ENCODE measurements at places on chromosomes 3 and 15. TPM values are rescaled to one million over a fixed set of nuclear protein-coding genes. Genes with fewer than 3 reads are reported as not detected.

DNA sequence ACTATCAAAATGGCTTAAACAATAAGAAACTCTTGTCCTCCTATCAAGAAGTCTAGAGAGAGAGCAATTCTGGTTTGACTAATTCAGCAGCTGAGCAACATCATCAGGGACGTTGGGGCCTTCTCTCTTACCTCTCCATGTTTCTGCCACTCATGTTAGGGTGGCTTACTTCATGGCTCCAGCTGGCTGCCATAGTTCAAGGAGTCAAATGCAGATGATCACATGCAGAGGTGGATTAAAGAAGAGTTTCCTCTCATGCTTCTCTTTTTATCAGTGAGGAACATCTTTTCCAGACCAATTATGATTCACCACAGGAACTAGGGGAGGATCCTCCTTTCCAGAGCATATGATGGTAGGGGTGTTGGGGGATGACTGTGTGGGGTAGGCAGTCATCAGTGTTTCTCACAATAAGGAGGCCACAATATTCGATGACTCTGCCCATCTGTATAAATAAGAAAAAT, 45.5 kb downstream of the NEK11 start:
- DNase-seq: no peak

- no peak for DNase-seq
Measured at GRCh38 chr3:170052398-170052797, 14.6 kb downstream of the GPR160 start.

DNA sequence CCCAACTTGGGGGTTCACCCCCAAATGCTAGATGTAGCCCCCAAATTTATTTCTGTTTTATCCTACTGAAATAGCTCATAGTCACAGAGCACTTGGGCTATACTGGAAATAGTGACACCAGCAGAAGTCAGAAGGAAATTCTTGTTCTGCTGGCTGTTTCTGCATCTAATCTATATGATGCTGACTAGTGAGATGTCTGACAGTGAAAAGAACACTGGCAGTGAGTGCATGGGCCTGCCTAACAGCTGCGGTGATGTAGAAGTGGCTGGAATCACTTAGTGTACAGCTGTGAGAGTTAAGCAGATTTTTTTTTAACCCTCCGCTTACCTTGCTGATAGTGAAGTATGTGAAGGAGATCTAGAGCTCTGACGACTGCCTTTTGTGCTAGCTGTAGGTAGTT, 14.0 kb downstream of the TTC14 start:
- DNase-seq: no peak

GRCh38 chr15:23424111-23424904, 22.7 kb downstream of the GOLGA6L2 start:
- DNase-seq: no peak

GRCh38 chr15:57445872-57446271, 69.6 kb downstream of the CGNL1 start:
- no peak for DNase-seq

The GHRL gene
- total RNA-seq: 0.85 TPM

GRCh38 chr15:89409184-89410038, 74.8 kb upstream of the POLG start:
- DNase-seq: no peak

The CYB561D2 gene
- 19.4 TPM for total RNA-seq

GRCh38 chr15:55434989-55435825, 26.9 kb downstream of the PIERCE2 start:
- DNase-seq: peak; percentile 34

DNA sequence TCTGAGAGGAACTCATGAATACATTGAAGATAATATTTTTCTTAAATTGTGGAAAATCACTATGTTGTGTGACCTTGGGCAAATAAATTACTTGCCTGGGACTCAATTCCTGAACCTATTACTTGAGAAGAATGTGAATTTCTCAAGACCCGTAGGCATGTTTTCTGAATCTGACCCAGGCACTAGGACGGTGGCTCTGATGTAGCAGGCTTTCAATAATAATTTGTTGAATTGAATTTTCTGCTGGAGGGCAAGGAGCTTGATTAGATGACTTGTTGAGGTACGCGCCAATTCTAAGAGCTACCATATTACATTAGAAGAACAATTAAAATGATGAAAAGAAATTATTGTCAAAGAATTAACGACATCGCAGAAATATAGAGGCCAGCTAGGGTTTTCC, 150.2 kb upstream of the LRRC3B start:
- no peak for DNase-seq

The ZNF774 gene
- total RNA-seq: 10.4 TPM

DNA sequence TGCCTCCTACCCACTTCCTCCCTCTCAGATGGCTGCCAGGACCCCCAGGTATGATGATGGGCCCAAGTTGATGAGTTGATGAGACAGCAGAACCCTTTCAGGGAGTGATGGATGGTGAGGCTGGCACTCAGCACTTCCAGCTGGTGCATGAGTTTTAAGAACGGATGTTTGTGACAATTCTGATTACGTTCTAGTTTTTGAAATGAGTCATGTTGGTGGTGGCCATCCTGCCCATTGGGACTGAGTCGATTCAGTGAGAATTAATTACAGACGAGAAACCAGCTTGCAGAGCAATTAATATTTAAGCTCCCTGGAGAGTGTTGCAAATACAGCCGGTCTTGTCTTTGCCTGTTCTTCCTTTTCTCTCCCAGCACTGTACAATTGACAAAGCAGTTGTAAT, 56.9 kb upstream of the NR2C2 start:
- no peak for DNase-seq

DNA sequence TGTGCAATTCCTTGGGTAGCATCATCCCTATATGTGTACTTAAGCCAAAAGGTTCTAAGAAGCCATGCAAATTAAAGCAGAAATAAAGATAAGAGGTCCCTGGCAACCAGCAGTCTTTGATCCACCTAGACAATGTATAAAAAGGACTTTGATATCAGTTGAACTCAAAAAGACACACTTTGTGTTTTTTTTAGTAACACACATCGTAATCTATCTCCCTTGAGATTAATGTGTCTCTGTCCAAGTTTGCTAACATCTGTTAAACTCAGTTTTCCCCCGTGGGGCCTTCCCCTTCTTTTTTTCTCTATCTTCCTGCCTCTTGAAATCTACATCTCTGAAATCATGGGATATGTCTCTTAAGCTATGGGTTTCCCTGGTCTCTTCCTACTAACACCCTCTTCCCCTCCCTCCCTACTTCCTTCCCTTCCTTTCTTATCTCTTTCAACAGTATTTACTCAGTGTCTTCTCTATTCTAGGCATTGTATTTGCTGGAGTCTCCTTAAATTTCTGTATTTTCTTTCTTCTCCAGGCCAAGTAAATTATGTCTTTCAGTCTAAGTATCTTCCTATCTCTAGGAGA, 27.7 kb downstream of the ALDH1A2 start:
- DNase-seq: no peak

The KBTBD13 gene
- total RNA-seq: not detected

GRCh38 chr15:90959894-90960293, 5.2 kb downstream of the RCCD1 start:
- no peak for DNase-seq

GRCh38 chr3:108311797-108312196, 15.4 kb downstream of the HHLA2 start:
- no peak for DNase-seq

Data from Calu3 (cell line).